ENCODE measurements at places on chromosomes 3 and 15.

DNA sequence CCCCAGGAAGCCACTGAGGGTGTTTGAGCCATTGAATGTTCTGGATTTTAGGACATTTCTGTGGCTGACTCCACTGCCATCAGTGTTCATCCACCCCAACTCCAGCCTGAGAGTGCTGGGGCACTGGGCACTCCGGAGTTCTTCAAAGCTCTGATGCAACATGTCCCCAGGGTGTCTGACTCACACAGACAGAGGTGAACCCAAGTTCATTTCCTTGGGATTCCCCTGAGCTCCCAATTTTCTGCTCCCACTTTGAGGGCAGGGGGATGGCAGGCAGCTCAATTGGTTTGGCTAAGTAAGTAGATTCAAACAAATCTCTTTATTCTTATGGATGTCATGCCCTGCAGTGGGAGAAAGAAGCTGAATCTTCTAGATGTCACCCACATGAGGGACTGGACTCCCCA, 2.2 kb downstream of the STRA6 start:
- peak; percentile 79 for DNase-seq

DNA sequence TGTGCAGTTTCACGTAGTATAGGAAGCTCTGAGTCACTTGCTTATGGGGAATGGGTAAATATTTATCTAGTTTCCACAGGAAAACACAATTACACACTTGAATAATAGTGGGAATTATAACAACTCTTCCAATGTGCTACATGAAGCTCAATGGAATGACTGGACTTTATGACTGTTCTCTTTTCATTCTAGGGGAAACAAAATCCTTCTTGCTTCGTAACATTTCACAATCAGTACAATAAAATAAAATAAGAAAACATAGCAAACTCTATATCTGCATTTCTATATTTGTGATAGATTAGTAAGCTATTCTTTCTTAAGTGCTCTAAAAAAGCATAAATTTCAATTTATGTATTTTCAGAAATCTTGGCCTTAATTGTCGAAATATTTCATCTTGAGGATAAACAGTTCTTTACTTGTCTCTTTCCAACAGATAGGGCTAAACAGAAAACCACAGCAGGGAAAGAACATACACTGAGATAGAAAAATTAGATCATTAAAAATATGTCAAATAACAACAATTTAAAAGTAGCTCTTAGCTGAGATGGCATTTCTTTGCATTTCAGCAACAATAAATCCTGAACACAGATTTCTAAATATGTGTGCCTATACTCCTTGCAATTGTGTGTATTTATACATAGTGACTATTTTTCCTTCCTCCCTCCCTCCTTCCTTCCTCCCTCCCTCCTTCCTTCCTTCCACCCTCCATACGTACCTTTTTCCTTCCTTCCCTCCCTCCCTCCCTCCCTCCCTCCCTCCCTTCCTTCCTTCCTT, 395.5 kb upstream of the KCNMB2 start:
- no peak for DNase-seq

DNA sequence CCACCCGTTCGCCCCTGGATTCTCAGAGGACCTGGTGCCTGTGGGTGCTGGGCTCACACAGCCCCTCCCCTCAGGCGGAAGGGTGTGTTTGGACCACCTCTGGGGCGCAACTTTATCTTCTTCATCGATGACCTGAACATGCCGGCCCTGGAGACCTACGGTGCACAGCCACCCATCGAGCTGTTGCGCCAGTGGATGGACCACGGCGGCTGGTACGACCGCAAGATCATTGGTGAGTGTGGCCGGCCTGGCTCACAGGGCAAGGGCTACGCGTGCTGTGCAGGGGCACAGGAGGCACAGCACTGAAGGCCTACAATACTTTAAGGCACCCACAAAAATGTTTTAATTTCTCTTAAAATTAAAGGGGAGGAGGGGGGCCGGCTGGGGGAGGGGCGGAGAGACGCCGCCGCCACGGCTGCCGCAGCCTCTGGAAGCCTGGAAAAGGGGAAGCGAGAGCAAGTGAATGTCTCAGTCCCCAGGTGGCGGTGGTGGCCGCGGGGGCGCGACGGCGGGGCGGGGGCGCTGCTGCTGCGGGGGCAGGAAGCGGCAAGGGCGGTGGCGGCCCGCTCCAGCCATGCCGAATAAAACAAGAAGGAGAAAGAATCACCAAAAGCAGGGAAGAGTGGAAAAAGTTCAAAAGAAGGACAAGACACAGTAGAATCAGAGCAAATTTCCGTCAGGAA, 56.8 kb downstream of the DNAH1 start:
- DNase-seq, result no peak

DNA sequence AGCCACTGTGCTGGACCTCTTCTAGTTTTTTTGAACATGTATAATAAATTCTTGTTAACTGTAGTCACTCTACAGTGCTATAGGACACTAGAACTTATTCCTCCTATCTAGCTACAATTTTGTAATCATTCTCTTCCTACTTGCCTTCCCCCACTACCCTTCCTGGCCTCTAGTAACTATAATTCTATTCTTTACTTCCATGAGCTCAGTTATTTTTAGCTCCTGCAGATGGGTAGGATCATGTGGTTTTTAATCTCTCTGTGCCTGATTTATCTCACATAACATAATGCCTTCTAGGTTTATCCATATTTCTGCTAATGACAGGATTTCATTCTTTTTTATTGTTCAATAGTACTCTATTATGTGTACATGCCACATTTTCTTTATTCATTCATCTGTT, 113.2 kb upstream of the FGF7 start:
- no peak for DNase-seq

DNA sequence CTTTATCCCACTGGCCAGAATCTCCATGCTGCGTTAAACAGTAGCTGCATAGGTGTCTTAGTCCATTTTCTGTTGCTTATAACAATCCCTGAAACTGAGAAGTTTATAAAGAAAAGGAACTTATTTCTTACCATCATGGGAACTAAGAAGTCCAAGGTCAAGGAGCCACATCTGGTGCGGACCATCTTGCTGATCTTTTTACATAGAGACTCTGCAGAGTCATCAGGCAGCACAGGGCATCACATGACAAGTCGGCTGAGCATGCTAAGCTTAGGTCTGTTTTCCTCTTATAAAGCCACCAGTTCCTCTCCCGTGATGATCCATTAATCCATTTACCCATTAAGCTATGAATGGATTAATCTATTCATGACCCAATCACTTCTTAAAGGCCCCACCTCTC, 22.4 kb upstream of the FAM174B start:
- no peak for DNase-seq

DNA sequence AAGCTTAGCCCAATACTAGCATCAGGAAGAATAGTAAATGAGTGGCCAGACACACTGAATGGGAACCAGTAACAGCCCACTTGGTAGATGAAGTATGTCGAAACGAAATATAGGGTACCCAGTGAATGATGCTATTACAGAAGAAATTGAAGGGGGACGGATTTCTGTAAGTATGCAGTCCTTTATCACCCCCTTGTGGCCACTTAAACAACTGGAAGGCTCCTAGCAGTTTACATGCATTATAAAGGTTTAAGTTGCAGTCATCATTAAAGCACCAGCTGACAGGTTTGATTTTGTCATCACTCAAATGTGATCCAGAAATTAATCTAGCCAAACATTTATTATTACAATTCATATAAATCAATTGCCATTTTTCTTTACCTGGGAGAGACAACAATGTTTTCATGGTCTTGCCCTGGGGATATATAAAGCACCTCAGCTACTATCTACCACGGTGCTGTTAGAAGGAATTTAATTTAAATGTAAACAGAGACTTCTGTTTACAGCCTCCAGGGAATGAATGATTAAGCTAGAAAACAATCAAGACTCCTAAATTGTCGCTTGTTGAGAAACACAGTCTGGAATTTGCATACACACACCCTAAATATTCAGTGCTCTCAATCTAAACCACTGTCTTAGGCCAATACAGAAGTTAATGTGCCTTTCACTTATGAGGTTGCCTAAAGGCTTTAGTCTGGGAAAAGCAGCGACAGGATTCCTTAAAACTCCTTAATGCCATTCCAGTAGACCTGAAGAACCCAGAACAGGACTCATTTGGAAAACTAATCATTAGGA, 7.8 kb downstream of the EIF1B start:
- DNase-seq, result no peak

GRCh38 chr15:33780011-33780768, 188.1 kb upstream of the CHRM5 start:
- no peak for DNase-seq

- DNase-seq, result no peak
These were observed 222.1 kb downstream of the FHIT start for GRCh38 chr3:61029194-61029593.

- DNase-seq, result no peak
These were observed 38.4 kb downstream of the ANAPC13 start for GRCh38 chr3:134447351-134447750.

DNA sequence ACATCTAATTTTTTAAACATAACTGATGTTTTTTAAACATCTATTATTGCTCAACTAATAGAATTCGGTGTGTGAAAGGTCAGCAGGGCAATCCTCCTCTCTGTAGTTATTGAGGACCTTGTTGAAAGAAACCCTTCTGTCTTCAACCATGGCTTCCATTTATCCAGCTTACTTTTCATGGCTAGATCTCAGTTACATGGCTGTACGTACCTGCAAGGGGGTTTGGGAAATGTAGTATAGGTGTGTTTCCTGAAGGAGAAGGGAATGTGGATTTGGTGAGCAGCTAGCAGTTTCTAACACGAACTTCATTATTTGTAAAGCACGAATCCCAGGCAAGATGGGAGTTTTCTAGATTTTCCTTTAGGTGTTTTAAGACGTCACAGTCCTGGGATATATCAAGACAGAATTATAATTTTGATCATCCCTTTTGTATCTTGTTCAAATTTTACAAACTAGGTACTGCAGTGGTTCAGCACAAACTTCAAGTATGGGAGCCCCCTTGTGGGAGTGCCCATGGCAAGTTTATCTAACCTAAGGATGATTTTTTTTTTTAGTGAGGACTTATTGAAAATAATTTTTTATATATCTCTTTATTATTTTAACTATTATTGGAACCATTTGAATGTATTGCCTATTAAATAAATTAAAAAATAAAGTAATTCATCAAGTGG, 41.6 kb downstream of the FBXL2 start:
- no peak for DNase-seq

DNA sequence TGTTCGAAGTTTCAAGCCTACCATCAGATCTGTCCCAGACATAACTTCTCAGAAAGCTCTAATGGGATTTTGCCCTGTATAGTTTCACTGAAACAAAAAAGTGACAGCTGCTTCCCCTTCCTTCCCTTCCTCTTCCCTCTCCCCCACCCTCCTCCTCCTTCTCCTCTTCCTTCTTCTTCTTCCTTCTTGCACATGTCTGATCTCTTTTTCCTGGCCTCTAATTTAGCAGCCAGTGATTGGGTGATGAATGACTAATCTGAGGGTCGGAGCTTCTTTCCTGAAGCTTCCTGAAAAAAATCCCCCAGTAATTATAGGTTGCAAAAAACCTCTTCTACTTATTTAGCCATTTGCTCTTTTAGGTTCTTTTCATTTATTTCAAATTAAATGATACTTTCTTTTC, 168.7 kb downstream of the POTEB3 start:
- DNase-seq, result no peak

- DNase-seq, result no peak
These were observed 166.6 kb upstream of the ZNF717 start for GRCh38 chr3:75951941-75952340.

GRCh38 chr3:50323614-50324199, 1.2 kb upstream of the HYAL2 start:
- DNase-seq, result no peak

- DNase-seq, result no peak
These were observed 78.7 kb upstream of the TGFBR2 start for GRCh38 chr3:30527720-30528119.

DNA sequence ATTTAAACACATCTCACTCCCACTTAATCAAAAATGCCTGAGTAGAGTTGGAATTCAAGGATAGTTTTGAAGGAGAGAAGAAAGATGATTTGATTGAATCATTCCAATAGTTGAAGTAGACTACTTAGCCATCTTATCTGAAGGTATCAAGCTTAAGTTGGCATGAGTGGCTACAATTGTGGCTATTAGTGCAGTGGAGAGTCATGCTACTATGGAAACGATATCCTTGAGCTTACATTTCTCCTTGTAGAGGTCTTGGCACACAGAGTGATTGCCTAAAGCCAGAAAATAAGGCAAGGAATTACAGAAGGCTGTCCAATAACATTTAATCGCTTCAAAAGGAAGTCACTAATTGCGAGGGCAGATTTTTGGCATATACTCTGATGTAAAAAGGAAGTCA, 1022.7 kb downstream of the IGSF11 start:
- no peak for DNase-seq

GRCh38 chr3:12294885-12295580, 6.2 kb downstream of the PPARG start:
- no peak for DNase-seq

DNA sequence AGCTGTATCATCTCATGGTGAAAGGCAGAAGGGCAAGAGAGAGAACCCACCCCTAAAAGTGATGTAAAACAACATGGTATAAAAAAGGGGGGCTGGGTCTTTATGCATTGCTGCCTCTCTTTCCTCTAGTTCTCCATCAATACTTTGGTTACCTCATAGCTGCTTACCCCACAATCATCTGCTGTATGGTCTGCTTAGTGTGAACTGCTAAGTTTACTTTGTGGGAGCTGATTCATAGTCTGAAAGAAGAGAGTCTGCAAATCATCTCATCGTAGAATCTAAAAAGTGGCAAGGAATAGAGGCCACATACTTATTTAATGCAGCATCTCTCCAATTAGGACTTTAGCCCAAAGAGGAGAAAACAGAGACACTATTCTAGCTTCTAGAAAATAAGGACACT, 546.8 kb downstream of the GBE1 start:
- DNase-seq, result no peak

DNA sequence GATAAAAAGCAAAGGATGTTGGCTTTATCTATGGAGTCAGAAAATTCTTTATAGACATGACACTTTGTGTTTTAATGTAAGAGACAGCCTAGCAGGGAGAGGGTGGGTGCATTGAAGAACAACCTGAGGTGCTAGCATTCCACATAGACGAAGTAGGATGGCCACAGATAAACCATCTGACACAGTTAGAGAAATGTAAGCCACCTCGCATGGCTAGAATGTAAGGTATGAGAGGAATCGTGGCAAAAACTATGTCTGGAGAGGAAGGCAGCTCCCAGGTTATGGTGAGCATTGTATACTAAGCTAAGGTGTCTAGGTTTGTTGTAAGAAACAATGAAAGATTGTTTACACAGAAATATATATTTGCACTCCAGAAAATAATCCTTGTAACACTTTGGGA, 194.0 kb upstream of the SLITRK3 start:
- no peak for DNase-seq

DNA sequence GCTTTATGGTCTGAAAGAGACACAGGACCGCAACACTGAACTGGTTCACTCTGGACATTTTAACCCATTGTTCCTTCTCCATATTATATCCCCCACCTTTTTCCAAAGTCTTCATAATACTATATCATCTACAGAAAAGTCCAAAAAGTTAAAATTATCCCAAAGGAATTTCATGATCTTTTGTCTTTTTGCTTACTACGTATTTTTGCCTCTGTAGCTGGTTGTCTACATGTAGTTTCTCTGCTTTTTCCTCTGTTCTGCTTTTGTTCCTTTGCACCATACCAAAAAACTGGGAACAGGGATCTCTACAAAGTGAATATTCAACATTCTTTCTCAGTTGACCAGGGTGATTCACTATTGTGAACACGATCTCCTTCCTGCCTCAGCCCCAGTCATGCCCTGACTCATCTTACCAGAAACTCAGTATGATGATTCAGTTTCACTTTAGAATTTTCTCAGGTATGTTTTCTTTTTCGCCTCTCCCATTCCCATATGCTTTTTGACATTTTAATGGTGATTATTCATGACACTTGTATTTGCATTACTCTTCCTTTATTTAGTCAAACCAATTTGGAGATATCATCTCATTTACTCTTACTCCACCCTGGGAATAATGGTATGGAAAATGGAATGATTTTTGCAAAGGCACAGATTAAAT, 14.5 kb downstream of the EMC4 start:
- peak; percentile 77 for DNase-seq

Measured in SJSA1 (cell line).